Urothelium cell line (cell line): ENCODE measurements at places on chromosomes 2 and 18.

GRCh38 chr2:109602617-109603188 lies 11.1 kb downstream of the SEPTIN10 start:
- no peak for DNase-seq

DNA sequence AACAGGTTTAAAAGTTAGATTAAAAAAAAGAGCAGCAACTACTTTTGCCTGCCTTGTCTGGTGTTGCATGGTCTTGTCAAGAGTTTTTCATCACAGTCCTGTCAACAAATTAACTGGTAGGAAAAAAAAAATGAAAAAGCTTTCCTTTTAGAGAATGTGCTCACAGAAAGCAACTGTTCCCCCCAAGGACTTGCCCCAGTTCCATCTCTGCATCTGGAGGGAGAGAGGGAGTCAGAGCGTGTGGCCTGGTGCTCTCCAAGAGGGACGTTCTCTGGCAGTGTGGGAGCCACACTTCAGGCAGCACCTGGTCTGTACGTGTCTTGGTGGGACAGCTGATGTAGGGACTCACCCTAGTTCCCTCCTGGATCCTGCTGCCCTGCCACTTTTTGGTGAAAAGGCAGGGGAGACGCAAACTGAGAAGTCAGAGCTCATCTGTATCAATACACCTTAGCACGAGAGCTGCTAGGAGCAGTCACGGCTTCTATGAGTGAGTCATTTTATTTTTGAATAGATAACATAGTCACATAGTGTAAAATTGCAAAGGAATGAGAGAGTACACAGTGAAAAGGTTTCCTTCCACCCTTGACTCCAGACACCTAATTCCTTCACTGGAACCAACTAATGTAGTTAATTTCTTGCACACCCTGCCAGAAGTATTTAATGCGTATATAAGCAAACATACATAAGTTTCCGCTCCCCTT lies 172.5 kb upstream of the MGAT5 start:
- DNase-seq, result no peak

DNA sequence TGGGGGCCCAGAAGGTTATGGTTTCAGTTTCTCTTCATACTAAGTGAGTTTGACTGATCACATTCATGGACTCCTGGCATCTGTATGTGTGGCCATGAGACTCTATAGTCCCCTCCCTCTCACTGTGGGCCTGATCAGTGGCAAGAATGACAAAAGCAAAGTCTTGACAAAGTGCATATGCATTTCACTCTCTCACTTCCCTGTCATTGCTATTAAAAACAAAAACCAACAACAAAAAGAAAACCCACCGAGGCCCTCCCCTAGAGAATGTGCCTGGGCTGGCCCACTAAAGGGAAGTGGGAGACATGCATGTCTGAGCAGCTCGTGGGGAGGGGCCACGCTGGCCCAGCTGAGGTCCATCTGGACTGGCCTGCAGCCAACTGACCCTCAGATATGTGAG lies 600.1 kb upstream of the RAB6C start:
- no peak for DNase-seq

- DNase-seq, result no peak
Measured at GRCh38 chr2:36710858-36711515, 14.5 kb downstream of the VIT start.
